ENCODE measurements at places on chromosomes 2 and 18.

DNA sequence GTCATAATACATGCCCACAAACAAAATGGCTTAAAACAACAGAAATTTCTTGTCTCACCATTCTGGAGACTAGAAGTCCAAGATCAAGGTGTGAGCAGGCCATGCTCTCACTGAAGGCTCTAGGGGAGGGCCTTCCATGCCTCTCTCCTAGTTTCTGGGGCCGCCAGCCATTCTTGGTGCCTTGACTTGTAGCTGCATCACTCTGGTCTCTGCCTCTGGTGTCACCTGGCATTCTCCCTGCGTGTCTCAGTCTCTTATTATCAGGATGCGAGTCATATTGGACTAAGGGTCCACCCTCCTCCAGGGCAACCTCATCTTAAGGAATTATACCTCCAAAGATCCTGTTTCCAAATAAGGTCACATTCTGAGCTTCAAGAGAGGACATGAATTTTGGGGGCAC lies 76.1 kb downstream of the KCNF1 start:
- DNase-seq = no peak

- DNase-seq = no peak
Measured at GRCh38 chr18:55779691-55780585, 191.9 kb upstream of the TCF4 start.

GRCh38 chr2:238267884-238268680 lies 20.3 kb downstream of the PER2 start:
- no peak for DNase-seq

- DNase-seq = no peak
Measured at GRCh38 chr2:69453475-69454129, 16.4 kb upstream of the NFU1 start.

GRCh38 chr2:119846021-119846420 lies 86.3 kb downstream of the PTPN4 start:
- no peak for DNase-seq

- no peak for DNase-seq
Measured at GRCh38 chr2:142707318-142707717, 170.1 kb upstream of the KYNU start.

- no peak for DNase-seq
Measured at GRCh38 chr2:17644997-17645720, 104.7 kb downstream of the VSNL1 start.

DNA sequence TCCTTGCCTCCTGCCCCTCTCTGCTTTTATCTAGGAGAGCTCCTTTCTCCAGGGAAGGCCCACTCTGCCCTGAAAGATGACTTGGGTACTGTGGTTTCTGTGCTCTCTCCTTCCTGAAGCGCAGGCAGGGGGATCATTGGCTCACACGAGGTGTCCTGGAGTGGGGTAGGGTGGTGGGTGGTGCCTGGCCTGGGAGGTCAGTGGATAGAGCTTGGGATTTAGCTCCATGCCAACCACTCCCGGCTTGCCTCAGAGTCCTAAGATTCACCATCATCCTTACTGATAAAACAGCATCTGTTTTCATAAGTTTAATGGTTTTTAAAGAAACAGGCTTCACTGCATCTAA lies 63.1 kb downstream of the CIB4 start:
- no peak for DNase-seq

DNA sequence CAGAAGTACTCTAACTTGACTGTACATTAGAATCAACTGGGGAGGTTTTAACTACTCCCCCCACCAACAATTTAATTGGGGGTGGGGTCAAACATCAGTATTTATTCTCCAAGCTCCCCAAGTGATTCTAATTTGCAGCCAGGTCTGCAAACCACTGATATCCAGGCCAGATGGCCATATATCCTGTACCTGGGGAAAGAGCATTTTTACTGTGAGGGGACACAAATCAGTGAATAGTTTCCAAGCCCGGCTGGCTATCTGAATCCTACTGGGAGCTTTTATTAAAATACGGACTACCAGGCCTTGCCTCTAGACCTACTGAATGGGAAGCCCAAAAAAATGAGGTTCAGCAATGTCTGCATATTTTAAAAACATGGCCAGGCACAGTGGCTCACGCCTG lies 88.5 kb downstream of the TCF4 start:
- DNase-seq = no peak

- no peak for DNase-seq
Measured at GRCh38 chr2:80527119-80527518, 222.6 kb upstream of the LRRTM1 start.

- no peak for DNase-seq
Measured at GRCh38 chr18:77165503-77166188, 33.1 kb upstream of the MBP start.

GRCh38 chr18:57589161-57589560 lies 2.7 kb upstream of the FECH start:
- DNase-seq = no peak

- no peak for DNase-seq
Measured at GRCh38 chr2:239300242-239300641, 100.6 kb downstream of the HDAC4 start.

DNA sequence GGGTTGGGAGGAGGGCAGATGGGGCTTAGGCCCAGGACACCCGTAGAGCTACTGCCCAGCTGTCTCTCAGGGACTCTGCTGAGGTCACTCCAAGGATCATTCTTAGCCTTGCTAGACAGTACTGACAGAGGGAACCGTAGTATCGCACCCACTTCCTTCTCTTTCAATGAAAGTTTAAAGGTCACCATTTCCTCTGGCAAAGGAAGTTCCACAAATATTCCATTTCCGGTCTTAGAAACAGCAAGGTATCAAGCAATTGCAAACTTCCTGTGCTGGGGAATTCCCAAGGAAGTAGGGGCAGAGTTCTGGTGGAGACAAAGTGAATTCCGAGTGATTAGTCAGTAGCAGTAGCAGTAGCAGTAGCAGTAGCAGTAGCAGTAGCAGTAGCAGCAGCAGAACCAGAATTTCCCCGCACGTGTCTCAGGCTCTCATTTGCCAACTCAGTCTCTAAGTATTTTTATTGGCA lies 24.7 kb downstream of the IL1B start:
- no peak for DNase-seq

Data from stimulated activated CD8-positive, alpha-beta memory T cell treated with anti-CD3 and anti-CD28 coated beads, Interleukin-15, amount 100 ng/mL, for 24 hours (primary cell).